ENCODE measurements at places on chromosomes 1 and 21.
A peak's percentile ranks its signal among the peaks of the same experiment; 100 is the strongest.

GRCh38 chr1:107298526-107298925 lies 157.7 kb downstream of the NTNG1 start:
- no peak for DNase-seq

GRCh38 chr1:36304970-36305914 lies 926 bp upstream of the SH3D21 start:
- DNase-seq = peak; percentile 39

DNA sequence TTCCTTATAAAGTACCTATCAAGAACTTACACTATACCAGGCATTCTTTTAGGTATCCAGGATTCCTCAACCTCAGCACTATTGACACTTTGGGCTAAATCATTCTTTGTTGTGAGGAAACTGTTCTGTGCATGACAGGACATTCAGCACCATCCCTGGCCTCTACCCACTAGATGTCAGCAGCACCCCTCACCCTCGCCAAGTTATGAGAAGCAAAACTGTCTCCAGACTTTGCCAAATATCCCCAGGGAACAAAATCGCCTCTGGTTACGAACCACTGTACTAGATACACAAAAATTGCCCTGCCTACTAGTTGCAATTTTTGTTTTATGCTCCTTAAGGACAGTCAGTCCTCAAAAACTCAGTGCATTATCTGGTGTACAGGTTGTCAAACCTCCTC lies 35.7 kb downstream of the PALMD start:
- DNase-seq = peak; percentile 40

- DNase-seq = peak; percentile 91
Observed at GRCh38 chr1:209587789-209588188, 4.3 kb downstream of the CAMK1G start.

DNA sequence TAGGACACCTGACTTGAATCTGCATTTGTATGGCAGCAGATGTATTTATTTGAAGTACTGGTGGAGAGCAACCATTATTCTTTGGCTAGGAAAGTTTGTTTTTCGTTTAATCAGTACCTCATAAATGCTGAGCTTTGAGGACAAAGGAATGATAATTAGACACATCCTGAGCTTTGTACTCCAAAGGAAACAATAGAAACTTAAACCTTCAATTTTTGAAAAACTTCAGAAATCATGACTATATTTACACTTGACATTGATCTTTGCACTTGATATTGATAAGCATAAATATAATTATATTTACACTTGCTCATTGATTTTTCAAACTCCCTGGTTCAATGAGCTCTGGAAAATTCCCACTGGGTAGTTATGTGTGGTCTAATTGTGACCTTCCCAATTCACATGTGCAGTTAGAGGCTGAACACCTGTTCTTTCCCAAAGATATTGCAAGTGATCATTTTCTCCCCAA lies 10.7 kb downstream of the PATJ start:
- no peak for DNase-seq

GRCh38 chr1:4510276-4510691 lies 144.1 kb upstream of the AJAP1 start:
- no peak for DNase-seq

DNA sequence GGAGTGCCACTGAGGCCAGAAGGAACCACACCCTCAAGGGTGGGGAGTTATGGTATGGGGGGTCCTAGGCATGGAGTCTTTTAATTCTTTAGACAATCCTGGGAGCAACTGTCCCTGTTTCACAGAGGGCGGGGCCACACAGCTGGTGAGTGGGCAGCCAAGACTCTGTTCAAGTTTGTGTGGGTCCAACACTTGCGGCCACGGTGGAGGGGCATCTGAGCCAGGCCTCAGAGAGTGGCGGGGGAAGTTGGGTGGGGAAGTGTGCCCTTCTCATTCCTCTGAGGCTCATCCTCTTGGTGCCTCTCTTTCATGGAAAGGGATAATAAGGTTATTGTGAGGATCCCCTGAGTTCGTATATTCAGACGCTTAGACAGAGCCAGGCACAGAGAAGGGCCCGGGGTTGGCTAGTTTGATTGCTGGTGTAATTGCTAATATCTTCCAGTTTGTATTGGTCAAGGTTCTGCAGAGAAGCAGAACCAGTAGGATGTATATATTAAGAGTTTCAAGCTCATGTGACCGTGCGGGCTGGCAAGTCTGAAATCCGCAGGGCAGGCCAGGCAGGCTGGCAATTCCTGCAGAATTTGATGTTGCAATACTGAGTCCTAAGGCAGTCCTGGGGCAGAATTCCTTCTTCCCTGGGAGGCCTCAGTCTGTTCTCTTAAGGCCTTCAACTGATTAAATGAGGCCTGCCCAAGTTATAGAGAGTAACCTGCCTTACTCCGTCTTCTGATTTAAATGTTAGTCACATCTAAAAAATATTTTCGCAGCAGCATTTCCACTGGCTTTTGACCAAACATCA lies 15.9 kb downstream of the PCSK9 start:
- DNase-seq = no peak

GRCh38 chr1:156608036-156608674 lies 6.9 kb upstream of the GPATCH4 start:
- DNase-seq = peak; percentile 79

- DNase-seq = peak; percentile 90
Observed at GRCh38 chr1:158067662-158068061, 74.2 kb downstream of the KIRREL1 start.

- DNase-seq = peak; percentile 52
Observed at GRCh38 chr1:111399792-111400610, 27.5 kb downstream of the OVGP1 start.

- no peak for DNase-seq
Observed at GRCh38 chr1:185139246-185139645, 17.5 kb downstream of the TRMT1L start.

DNA sequence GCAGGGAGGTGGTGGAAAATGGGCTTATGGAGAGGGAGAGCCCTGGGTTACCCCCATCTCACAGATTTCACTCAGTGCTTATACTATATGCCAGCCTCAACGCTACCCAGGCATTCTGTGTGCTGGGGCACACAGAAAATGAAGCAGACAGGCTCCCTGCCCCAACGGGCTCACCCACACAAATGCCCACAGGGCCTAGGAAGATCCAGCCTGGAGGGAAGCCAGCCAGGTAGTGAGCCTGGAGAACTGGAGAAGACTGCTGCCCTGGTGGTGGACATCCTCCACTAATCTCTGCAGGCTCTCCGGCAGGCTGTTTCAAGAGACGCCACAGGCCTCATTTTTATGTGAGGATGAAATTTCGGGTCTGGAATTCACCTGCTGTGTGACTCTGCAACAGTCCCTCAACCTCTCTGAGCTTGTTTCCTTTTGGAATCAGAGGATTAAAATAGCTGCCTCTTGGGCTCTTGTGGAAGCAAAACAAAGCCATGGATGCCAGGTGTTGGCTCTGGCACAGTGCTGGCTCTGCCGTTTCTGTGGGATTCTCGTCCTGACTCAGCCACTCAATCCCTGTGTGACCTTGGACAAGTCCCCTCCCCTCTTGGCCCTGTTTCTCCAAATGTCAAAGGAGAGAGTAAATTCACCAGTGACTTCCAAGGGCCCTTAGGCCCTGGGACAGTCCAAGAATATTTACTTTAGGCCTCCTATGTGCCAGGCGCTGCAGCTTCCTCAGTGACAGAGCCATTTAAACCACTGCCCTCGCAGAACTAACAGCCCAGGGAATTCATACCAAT lies 3.6 kb downstream of the PAQR7 start:
- no peak for DNase-seq

- DNase-seq = peak; percentile 23
Observed at GRCh38 chr1:184790642-184791549, 36.2 kb upstream of the EDEM3 start.

DNA sequence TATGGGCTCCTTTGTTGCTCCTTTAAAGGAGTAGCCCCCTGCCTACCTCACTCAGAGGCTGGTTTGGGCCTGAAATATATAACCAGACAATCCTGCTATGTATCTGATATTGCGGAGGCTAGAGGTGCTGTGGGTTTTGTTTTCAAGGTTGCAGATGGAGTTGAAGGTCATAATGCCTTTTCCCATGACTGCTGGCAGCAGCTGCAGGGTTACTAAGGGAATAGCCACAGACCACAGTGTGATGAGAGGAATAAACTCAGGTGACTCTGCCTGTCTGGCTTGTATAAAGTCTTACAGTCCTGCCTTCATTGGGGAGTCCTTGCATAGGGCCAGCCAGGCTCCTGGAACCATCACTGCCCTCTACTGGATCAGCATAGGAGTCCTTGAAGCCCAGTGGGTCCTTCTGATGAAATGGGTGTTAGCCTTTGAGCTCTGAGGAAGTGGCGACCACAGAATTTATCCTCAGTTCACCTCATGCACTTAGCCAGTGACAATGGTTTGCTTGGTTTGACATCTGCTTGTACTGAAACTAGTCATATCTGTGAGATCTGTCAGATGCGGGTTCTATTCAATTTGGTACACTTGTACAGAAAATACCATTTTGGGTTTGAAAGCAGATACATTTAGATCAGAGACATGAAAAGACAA lies 174.4 kb upstream of the HMCN1 start:
- DNase-seq = peak; percentile 61

- no peak for DNase-seq
Observed at GRCh38 chr1:20998826-20999225, 177.9 kb downstream of the EIF4G3 start.

DNA sequence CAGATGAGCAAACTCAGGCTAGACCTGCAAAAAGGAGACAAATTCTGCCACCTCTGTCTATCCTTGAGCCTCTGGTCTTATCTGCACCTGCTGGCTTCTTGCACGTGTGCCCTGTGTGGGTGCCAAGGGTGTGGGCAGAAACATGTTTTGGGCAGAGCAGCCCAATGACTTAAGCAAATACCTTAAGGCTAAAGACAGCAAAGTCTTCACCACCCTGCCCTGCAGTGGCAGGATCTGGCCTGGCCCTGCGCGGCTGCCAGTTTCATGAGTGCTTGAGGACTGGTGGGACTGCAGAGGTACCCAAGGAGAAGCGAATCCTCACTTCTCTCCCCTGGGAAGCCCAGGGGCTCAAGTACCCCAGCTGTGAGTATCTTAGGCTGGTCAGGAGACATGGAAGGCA lies 3.8 kb upstream of the SLC26A9 start:
- DNase-seq = no peak

GRCh38 chr1:206794294-206794908 lies 22.1 kb upstream of the IL10 start:
- DNase-seq = no peak

DNA sequence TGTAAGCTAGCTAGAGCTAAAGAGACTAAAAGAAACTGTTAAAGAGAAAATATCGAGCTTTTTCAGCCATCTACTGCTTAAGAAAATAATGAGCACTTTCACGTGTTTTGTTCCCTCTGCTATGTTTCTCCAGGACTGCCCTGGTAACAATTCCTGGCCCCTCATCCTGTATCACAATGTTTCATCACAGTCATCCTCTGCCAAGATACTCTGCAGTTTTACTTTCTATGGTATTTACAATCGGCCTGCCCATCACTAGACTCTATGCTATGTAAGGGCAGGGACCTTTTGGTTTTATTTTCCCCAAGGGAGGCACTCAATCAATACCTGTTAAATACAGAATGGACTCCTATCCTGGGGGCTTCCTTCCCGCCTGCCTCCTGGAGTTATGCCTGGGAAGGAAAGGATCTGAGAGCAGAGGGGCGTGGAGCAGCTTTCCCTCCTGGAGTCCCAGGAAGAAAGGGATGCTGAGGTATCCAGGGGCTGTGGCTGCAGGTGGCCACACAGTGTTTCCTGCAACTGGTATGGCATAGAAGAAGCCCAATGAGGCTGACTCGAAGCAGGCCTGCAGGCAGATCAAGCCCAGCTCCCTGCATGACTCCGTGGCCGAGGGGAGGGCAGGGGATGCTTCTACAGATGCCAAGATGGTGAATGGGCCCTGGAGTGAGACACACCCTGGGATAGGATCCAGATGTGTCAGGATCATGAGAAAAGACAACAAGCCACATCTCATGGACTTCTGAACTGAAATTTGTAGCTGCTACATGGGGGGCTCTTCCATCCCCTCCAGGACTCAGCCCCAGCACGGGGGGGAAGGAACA lies 52.9 kb downstream of the MATN1 start:
- DNase-seq = no peak

- peak; percentile 49 for DNase-seq
Observed at GRCh38 chr1:214670098-214670497, 67.1 kb downstream of the CENPF start.

Measured in mesenchymal stem cell (in vitro differentiated cells and primary cell).